GM04504 (cell line): ENCODE measurements at places on chromosomes 3 and 15.

GRCh38 chr15:82856397-82857170 lies 47.2 kb downstream of the WHAMM start:
- DNase-seq = no peak

DNA sequence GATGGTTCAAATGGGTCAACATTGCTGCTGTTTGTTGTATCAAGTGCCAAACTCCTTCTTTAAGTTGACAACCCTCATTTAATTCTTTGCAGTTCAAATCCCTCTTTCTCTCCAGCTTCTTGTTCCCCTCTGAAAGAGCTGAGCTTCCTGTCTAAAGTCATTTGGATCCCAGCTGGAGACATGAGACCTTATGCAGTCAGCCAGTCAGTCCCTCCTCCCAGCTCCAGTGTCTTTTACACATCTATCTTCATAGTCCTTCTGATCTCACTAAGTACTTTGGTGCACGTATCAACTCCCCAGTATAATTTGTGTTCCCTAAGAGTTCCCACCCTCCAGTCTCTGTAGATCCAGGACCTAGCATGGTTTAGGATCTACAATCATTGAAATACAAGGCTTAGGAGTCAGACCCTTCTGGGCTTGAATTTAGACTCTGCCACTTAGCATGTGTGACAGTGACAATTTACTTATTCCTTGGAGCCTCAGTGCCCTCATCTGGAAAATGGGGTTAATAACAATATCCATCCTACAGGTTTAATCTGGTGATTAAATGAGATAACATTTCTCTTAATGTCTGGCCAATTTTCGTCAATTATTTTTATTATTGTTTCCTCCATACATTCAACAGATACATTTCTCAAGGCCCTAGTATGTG lies 102.8 kb upstream of the SEMA6D start:
- DNase-seq = no peak

- no peak for DNase-seq
These were observed 92.3 kb downstream of the FOXP1 start for GRCh38 chr3:71491154-71491752.

- no peak for DNase-seq
These were observed 2.6 kb downstream of the GNAI2 start for GRCh38 chr3:50238549-50239026.

GRCh38 chr3:54378184-54378583 lies 255.8 kb downstream of the CACNA2D3 start:
- DNase-seq = no peak

- DNase-seq = peak; percentile 94
These were observed 21.8 kb upstream of the ANPEP start for GRCh38 chr15:89836267-89837133.

GRCh38 chr3:144552346-144553057 lies 580.9 kb downstream of the DIPK2A start:
- no peak for DNase-seq

- no peak for DNase-seq
These were observed 236.7 kb downstream of the ADAMTS17 start for GRCh38 chr15:100105101-100105500.

- DNase-seq = no peak
These were observed 53.4 kb upstream of the VILL start for GRCh38 chr3:37937156-37937555.

DNA sequence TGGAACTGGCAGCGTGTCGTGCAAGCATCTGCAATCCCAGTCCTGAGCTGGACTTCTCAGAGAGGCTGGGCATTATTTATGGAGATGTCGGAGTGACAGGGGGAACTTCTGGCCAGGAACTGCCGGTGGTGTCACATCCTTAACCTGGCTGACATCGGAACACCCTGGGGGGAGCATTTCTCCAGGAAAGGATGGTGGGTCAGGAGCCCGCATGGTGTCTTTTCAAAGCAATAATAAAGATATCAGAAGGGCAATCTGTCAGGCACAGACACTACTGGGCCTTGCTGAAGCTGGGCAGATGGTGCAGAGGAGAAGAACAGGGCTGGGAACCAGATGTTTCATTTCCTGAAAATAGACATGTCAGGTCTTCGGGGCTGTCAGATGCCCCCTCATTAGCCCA lies 133.5 kb downstream of the WNT7A start:
- DNase-seq = no peak

GRCh38 chr15:48175126-48175525 lies 3.0 kb downstream of the MYEF2 start:
- no peak for DNase-seq

DNA sequence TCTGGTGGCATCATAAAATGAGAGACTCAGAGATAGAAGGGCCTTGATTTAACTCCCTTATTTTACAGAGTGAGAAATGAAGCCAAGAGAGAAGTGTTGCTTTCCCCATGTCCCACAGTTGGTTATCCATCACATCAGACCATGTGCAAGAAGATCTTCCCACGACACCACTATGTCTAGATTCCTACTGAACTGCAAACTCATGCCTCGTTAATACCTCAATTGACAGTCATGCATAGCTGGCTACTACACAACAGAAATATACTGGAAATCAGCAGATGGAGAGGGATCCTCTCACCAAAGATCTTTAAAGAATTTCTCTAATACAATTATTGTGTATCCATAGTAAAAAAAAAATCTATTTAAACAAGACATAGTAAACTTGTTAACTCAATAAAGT lies 33.3 kb downstream of the PEAK1 start:
- DNase-seq = no peak

DNA sequence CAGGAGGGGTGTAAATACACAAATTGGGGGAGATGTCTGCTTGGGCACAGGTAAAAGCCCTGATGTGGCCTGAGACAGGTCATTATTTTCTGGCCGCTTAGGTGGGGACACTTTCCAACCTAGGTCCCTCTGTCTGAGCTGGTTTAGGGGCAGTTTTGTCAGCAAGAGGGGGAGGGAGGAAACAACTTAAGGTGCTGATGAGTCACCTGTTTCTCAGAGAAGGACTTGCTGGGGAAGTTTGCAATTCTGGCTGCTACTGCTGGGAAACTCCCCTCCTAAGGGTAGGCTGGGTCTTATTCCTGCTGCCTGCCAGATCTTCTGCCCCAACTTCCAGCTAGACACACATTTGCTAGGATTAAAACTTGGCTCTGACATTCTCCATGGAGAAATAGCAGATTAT lies 4.8 kb upstream of the RHOV start:
- no peak for DNase-seq

DNA sequence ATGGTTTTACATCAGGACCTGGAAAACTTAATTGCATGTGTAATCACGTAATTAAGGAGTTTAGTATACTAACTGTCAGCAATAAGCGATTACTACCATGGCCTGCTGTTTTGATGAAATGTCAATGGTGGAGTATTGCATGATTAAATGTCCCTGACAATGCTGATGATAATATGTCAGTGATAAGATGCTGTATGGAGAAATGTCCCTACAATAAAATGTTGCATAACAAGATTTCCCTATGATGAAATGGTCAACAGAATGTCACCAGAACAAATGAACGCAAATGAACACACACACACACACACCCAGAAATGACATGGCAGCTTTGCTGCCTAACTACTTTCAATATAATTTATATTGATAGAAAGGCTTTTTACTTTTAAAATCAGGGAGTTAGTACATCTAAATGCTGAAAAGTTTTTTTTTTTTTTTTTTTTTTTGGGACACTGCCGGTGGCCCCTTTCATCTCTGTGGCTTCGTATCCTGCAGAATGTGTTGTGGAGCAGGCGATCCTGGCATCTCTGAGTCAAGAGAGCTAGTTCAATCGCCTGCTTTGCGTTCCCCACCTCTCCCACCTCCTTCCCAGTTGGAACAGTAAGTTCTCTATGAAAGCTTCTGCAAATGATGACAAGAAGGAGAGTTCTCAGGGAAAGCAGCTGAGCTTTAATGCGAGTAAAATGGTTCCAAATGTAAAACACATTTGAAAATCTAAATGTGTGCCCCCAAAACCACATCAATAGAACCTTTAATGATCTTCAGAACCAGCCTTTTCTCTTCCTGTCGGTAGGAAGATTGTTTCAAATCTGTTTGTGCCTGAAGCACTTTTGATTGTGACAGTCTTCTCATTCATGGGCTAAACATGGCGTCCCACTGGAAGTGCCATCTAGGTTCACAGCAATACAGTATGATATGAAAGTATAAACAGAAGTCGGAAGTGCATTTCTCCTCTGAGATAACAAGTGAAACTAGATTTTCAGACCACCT lies 170.1 kb upstream of the GBE1 start:
- DNase-seq = no peak

DNA sequence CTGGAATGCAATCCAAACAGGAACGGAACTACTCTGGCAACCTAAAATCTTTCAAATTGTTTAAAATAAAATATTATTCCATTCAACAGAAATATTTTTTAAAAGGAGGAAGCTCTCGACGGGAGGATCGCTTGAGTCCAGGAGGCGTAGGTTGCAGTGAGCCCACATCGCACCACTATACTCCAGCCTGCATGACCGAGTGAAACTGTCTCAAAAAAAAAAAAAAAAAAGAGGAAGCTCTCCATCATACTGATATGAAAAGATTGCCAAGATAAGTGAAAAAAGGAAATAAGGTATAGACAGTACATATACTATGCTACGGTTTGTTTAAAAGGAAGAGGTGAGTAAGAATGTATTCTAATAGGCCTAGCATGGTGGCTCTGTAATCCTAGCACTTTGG lies 3.6 kb downstream of the RAD18 start:
- DNase-seq = no peak

- DNase-seq = no peak
These were observed 1034.4 kb downstream of the IGSF11 start for GRCh38 chr3:118000219-118000618.

GRCh38 chr3:197222937-197223370 lies 75.5 kb downstream of the DLG1 start:
- no peak for DNase-seq

- DNase-seq = peak; percentile 66
These were observed 9.7 kb upstream of the EIF1B start for GRCh38 chr3:40299721-40300335.

GRCh38 chr3:127486321-127486944 lies 104.1 kb downstream of the TPRA1 start:
- DNase-seq = no peak

GRCh38 chr3:64650715-64651114 lies 37.1 kb downstream of the ADAMTS9 start:
- peak; percentile 52 for DNase-seq

DNA sequence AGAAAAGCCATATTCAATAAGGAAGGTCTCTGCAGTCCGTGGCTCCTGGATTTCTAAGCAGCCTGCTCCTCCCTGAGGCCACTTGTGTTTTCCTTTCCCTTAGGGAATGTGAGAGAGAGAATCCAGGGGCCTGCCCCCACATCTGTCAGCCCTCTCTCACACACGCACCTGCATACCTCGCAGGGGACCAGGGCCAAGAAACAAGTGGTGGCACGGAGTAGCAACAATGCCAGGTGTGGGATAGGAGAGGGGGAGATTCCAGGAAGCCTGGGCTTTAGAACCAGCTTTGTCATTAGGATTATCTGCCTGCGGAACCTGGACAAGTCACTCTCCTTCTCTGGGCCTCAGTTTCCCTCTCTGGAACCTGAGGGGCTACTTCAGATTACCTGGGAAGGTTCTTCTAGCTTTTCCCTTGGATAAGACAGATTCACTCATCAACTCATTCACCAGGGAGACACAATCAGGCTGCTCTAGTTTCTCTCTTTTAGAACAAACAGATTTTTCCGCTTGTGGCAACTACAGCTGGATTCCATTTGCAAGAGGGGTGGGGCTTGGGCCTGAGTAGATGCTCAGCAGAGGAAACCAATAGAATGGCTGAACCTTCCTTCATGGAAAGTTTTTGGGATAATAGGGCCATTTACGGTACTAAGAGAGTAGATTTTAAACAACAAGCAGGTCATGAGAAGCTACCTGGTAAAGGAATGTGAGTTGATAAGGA lies 19.5 kb downstream of the BCL6 start:
- DNase-seq = no peak

- DNase-seq = no peak
These were observed 341.5 kb downstream of the FOXP1 start for GRCh38 chr3:71241981-71242560.

DNA sequence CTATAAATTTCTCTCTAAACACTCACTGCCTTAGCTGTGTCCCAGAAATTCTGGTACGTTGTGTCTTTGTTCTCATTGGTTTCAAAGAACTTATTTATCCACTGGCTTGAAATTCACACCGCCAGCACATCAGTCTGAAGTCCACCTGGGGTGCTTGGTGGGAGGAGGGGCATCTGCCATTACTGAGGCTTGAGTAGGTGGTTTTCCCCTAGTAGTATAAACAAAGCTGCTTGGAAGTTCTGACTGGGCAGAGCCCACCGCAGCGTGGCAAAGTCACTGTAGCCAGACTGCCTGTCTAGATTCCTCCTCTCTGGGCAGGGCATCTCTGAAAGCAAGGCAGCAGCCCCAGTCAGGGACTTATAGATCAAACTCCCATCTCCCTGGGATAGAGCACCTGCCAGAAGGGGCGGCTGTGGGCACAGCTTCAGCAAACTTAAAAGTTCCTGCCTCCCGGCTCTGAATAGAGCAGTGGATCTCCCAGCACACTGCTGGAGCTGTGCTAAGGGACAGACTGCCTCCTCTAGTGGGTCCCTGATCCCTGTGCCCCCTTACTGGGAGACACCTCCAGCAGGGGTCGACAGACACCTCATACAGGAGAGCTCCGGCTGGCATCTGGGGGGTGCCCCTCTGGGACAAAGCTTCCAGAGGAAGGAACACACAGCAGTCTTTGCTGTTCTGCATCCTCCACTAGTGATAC lies 114.1 kb downstream of the SUCLG2 start:
- DNase-seq = no peak

DNA sequence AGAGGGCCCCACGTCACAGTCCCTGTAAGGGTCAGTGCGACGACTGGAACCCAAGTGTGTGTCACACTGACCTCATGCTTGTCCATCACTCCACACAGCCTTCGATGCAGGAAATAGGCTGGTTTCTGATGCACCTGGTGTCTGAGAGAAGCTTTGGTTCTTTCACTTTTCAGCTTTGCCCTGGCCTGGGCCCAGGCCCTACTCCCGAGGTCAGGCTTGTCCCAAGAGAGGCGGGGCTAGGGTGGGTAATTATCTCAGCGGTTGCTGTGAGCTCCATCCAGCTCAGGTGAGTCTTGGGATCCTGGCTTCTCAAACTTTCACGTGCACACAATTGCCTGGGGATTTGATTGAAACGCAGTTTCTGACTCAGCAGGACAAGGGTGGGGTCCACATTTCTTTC lies 19.6 kb upstream of the CHRNB4 start:
- no peak for DNase-seq

- DNase-seq = no peak
These were observed 191.1 kb downstream of the PLCH1 start for GRCh38 chr3:155553780-155554179.

DNA sequence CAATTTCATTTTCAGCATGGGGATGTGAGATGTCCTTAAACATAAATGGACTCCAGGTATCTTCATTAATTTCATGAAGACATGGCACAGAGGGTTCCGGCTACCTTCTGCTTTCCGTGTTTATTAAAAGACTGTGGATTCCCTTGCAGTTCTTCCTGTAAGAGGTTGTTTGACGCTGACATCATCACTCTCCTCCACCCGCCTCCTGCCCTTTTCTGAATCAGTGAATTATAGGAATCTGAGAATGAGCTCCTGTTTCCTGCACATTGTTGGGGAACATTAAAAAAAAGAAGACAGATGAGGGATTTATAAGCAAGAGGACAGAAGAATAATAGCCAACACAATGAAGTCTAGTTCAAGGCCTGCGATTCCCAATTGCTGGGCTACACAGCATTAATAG lies 191.3 kb downstream of the LPP start:
- no peak for DNase-seq
